NCI-H748 treated with DMSO at 0.1 percent for 48 hours (cell line): ENCODE measurements at places on chromosomes 3 and 15.

DNA sequence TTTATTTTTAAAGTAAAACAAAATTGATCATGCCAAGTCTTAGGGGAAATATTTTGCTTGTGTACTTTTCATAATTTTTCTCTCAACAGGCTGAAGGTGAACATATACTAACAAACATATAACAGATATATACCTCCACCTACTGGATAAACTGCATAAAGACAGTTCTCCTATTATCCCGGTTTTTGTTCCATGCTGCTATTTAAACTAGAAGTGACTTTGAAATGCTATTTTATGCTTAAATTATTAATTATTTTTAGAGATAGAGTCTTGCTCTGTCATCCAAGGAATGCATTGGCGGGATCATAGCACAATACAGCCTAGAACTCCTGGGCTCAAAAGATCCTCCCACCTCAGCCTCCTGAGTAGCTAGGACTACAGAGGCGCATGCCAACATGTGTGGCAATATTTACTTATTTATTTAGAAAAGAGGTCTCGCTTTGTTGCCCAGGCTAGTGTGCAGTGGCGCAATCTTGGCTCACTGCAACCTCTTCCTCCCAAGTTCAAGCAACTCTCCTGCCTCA, 49.8 kb downstream of the ST3GAL6 start:
- DNase-seq: peak; percentile 11

DNA sequence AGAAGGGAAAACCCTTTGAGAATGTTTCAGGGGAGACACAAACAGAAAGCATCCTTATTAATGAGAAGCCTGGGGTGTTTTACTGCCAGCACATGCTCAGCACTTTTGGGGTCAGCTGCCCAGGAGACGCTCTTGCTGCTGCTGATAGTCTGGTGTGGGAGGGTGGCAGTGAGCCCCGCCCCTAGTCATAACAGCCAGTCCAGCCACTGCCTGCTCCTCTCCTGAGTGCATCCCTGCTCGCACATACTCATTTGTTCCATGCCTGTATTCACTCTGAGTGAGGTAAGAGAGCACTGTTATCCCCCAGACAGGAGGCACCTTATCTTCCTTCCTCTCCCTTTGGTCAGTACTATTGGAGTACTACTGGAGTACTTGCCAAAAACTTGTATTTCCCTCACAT, 101.3 kb downstream of the ETFA start:
- DNase-seq: no peak

DNA sequence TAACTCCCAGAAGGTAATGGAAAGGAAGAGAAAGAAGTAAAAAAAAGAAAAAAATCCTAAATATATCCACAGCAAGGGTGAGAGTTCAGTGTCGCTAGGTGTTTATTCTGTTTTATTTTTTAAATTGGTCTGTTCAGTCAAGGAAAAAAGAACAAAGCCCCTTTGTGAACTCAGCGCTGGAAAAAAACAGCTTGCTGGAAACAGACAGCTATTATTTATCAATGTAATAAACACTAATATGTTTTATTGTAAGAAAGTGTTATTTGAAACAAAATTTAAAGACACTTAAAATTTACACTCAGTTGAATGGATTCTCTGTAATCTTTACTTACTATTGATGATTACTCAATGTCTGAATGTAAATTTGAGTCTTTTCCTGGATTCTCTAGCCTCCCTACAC, 32.3 kb upstream of the LEKR1 start:
- no peak for DNase-seq

GRCh38 chr3:110184536-110184935, 847.2 kb upstream of the DPPA4 start:
- DNase-seq: no peak

DNA sequence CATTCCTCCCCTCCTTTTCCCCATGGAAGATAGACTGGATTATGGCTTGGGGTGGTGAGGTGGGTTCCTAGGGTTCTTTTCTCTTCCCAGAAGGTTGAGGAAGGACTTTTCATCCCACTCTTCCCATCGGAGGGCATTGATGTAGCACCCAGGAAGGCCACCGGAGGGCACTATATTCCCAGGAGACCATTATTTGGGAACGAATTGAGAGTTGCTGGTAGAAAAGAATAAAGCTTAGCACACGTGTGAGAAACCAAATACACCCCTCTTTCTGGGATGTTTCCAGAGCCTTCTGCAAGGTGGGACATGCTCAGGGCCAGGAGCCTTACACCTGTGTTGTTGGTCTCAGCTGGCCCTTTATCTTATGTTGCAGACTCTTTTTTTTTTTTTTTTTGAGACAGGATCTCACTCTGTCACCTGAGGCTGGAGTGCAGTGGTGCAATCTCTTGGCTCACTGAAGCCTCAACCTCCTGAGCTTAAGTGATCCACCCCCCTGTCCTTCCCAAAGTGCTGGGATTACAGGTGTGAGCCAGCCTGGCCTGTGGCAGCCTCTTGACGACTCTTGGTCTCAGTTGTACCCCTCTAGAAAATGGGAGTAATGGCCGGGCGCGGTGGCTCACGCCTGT, 6.3 kb upstream of the CDC25A start:
- peak; percentile 39 for DNase-seq

GRCh38 chr3:49017971-49018706, at the start of gene DALRD3:
Gene DALRD3 (minus strand): TSS chr3:49018580. CDS start chr3:49018564, 16 bp downstream.
- DNase-seq: peak; percentile 38
